ENCODE measurements at places on chromosomes 12 and 14.

GRCh38 chr12:52926596-52927234, 21.8 kb upstream of the KRT8 start:
- DNase-seq, result no peak

GRCh38 chr12:53419756-53420155, 3.9 kb upstream of the AMHR2 start:
- DNase-seq, result no peak

DNA sequence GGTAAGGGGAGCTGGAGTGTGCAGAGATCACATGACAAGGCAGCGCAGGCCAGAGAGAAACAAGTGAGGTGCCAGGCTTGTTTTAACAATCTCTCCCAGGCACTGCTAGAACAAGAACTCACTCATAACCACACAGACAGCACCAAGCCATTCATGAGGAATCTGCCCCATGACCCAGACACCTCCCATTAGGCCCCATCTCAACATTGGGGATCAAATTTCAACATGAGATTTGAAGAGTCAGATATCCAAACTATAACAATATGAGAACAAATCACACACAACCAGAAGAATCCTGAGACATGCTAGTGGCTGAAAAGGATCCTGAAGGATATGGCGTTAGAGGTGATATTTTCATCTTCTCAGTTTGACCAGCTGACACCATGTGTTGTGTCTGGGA, 21.9 kb downstream of the OR6J1 start:
- DNase-seq, result no peak

GRCh38 chr12:120489018-120489417, 6.9 kb upstream of the DYNLL1 start:
- DNase-seq, result no peak

GRCh38 chr14:54848910-54849309, 53.7 kb downstream of the GCH1 start:
- DNase-seq, result no peak

- DNase-seq, result no peak
Observed at GRCh38 chr12:111981987-111982386, 31.0 kb downstream of the TMEM116 start.

DNA sequence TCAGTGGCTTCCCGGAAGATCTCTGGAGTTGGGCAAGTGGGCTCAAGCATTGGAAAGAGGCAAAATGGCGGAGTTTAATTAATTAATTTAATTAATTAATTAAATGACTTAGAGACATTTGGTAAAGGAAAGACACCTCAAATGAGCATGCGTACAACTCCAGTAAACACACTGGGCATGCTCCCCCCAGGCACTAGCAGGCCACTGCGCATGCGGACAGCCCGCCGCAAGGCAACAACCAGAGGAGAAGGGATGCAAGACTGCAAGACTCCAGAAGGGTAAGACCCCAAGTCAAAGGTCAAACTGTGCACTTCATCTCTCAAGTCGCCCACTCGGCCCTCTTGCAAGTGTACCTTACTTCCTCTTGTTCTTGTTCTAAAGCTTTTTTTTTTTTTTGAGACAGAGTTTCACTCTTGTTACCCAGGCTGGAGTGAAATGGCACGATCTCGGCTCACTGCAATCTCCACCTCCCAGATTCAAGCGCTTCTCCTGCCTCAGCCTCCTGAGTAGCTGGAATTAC, 57.8 kb upstream of the PSMC1 start:
- no peak for DNase-seq

DNA sequence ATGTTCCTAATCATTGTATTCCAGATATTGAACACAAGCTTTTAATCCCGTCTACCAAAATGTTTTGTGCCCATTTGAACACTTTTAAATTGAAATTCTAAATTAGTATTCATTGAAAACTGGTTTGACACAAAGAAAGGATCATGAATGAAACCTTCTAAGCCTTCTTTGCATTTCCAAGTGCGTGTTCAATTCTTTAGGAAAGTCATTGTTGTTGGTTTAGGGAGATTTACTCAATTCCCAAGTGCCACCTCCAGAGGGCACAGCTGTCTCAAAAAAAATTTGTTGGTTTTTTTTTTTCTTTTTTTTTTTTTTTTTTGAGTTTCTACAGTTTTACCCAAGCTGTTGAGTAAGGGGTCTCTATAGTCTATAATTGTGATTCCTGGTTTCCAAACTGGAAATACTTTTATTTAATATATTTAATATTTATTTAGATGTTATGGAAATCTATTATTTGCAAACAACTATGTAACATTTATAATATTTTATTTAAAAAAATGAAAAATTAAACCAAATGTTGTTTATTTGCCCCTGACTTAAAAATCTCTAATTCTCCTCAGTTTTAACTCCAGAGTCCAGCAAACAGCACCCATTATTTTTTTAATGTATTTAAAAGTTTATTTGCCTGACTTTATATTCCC, 79.9 kb downstream of the NEDD1 start:
- DNase-seq, result no peak

DNA sequence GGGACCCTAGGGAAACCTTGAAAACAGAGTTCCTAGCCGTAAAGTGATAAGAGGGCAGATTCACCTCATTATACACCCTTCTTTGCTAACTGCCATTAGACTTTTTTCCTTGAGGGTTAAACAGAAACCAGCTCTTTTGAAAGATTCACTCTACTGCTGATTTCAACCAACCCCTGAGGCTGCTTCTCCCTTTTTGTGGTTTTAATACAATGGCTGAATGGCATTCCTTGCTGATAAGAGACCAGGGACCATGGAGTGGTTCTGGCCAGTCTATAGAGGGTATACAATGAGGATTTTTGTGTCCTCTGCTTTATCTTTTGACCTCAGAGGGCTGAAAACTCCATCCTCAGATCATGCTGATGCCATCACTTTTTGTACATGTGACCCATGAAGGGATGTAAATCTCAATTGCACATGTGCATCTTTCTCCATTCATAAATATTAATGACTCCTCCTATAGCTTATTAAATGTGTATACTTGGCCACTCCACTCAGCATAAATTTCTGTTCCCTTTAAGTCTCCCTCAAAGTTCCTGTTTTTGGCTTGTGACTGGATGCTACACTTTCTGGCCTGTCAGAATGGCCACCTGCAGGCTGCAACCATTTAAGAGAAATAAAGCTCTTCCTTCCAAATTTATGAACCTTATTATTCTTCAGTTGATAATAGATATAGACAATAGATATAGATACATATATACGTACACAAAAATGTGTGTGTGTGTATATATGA, 233.8 kb upstream of the SEL1L start:
- DNase-seq, result no peak

- no peak for DNase-seq
Observed at GRCh38 chr14:103695296-103696069, 19.8 kb downstream of the XRCC3 start.

DNA sequence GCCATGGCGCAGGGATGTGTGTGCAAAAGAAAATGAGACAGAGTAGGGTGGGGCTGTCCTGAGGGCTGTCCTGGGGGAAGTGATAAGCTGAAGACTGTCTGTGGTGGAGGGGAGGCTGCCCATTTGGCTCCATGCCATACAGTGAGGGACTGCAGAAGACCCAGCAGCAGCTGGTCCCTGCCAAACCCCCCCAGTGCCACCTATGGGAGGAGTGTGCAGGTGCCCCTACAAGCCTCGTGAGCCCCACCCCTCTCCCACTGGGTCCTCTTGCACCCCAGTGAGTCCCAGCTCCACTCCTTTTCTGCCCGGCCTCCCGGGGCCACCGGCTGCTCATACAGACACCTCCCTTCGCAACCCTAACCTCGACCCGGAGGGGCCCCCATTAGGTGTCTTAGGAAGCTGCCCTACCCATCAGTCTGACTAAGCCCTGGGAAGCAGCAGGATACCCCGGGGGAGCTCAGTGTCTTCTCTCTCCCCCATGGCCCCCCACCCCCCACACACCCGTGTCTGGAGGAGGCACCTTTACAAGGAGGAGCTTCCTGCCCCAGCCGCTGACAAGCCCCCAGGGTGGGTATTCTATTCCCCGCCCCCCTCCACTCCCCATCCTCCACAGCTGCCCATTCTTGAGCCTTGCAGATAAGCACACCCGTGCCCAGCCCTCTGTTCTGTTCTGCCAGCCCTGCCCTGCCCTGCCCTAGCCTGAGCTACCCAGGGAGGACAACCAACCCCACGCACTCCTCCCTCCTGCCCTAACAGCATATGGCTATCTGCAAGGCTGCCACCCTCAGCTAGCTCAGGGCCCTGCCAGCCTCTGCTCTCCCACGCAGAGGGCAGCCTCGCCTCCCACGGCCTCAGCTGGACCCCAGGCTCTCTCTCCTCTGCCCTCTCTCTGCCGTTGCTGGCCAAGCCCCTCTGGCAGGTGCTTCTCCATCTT, 41.9 kb downstream of the SLC6A12 start:
- no peak for DNase-seq

- peak; percentile 51 for DNase-seq
Observed at GRCh38 chr12:121668750-121669520, 519 bp downstream of the MORN3 start.

- DNase-seq, result no peak
Observed at GRCh38 chr12:125467363-125467762, 402.1 kb downstream of the AACS start.
